Amniotic stem cell (primary cell): ENCODE measurements at places on chromosomes 13 and 19.

- DNase-seq = no peak
Measured at GRCh38 chr13:98990701-98991100, 12.8 kb upstream of the DOCK9 start.

DNA sequence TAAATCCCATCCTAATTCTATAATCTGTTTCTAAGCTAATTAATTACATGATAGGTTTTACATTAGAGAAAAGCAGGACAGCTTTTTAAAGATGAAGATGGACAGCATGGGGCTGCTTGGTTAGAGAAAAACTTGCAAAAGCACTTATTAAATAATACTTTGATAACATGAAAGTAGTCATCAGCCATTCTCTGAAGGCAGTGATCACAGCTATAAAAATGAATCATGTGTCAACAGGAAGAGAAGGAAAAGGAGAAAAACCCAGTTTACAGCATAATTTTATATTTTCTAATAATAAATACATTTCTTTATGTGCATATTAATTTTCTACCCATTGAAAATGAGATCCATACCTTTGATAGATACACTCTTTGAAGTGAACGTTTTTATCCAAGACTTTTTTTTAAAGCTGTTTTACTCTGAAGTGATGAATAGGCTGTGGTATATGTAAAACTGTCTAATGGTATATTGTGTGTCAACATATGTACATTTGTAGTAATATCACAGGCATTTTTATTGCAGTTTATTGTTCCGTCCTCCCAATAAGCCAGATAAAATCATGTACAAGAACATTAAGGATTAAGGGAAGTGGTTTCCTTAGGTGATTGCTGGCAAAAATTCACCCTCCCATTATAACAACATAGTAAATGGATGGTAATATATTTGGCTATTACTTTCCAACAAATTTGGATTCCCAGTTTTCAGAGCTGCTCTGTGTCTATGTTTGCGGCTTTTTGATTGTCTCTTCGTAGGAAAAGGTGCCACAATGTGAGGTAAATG lies 1.3 kb upstream of the KLF5 start:
- no peak for DNase-seq

DNA sequence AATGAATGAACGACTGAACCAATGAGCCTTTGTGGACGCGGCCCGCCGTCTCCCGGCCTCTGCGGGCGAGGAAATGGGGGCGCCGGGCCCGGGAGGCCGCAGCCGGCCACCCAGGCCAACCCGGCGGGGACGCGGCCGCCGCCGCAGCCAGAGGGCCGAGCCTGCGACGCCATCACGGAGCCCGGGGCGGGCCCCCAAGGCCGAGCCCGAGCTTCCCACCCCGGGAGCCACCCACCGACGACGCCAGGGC lies 216 bp downstream of the SUGP2 start:
- DNase-seq = no peak

DNA sequence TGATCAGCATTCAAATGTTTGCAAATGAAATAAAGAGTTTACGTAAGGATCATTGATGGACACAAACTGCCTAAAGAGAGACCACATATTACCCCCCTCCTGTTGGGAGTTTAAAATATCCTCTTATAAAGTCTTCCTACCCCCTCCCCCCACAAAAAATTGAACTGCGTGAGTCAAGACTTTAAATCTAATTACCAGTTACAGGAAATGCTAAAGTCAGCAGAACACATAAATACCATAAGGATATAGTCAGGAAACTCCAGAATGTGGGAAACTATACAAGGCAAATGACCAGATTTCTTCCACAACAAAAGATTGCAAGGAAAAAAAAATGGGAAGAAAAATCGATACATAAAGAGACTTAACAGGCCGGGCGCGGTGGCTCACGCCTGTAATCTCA lies 44.4 kb upstream of the FARP1 start:
- peak; percentile 30 for DNase-seq

GRCh38 chr13:100872761-100873160 lies 198.2 kb upstream of the TMTC4 start:
- DNase-seq = no peak

GRCh38 chr13:114142640-114143490 lies 10.4 kb upstream of the RASA3 start:
- no peak for DNase-seq

DNA sequence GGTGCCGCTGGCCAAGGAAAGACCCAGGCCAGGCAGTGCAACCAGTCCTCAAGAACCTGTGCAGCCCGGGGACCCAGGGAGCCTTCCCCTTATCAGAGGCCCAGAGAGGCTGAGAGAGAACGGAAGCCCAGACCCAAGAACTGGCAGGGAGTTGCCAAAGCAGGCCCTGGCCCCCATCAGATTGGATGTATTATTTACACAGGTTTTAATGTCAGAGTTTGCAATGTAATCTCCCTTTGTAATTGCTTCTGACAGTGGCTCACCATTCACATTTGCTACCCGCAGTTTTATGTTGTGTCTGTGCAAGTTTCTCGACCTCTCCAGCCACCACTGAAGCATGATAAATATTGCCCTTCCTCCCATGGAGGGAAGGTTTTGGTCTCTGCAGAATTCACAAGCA lies 660.9 kb downstream of the LIG4 start:
- DNase-seq = no peak

GRCh38 chr19:28489126-28489660 lies 723.8 kb downstream of the UQCRFS1 start:
- DNase-seq = no peak

DNA sequence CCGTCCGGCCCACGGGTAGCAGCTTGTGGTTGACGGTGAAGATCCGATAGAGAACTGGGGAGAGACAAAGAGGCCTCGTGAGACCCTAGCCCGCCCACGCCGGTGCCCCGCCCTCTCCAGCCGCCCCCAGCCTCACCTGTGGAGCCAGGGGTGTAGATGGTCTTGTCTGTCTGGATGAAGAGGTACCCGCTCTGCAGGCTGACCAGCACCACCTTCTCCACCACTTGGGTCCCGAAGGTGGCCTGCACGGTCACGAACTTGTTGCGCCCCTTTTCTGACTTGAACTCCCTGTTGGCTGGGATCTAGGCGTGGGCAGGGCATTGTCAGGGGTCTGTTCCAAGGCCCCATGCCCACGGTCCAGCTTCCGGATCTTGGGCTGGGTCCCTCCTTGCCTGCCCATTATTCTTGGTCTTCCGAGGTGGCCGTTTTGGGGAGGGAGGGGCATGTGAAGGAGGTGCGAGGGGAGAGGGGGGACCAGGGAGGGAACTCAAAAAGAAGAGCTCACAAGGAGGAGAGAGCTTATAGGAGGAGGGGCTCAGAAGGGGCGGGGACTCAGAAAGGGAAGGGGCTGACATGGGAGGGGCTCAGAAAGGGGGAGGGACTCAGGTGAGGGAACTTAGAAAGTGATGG lies 2.2 kb downstream of the C3 start:
- no peak for DNase-seq

DNA sequence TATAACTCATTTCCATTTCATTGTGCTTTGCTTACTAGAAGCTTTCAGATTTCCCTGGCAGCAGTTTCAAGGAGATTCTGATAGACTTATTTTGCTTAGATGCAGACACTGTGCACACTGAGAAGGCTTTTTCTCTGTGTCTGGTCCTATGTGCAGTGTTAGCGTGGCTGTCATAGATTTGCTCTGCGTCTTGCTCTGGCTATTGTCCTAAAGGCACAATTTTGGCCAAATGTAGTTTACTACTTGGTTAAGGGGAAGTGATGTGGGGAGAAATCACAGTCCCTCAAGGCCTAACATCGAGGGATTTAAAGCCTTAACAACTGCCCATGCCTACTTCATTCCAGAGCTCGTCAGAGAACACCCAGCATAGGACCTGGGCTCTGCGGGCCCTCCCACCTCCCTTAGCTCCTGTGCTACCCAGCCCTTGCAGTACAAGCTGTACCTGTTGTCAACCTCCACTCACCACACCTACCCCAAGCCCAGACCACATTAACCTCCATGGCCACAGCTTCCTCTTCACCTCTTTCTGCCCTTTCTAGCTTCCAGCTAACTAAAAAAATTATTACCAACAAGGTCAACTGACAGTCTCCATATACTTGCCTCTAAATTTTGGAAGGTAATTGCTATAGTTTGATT lies 38.9 kb upstream of the KATNAL1 start:
- DNase-seq = no peak

DNA sequence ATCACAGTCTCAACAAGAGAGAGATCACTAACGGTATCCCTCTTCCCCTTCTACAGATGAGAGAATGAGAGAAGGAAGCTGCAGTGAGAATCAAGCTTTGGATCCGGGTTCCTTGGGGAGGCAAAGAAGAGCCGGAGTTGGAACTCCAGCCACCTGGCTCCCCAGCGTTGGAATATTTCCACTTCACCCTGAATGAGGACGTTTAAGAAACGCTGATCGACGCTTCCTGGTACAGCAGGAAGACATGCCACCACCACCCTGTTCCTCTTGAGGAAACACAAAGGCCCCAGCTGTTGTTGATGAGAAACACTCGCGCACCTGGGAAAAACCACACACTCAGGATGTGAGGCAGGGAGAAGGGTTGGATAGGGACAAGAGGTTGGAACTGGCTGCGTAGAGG lies 11.3 kb upstream of the CACNG8 start:
- no peak for DNase-seq

DNA sequence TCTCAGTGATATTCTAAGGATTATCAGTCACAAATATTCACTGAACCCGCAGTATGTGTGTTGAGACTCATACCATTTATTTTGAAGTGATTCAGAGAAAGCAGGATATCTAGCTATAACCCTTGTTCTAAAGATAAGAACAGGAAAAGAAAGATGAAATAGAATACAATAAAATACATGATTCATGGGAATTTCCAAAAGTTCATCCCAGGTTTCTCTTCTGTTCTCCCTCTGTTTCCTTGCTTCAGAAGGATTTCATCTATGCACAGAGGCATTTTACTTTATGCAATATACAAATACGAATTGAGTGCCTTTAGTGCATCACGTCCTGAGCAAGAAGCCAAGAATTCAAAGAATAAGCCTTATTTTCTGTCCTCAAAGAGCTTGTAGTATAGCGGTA lies 274.4 kb upstream of the GPC6 start:
- no peak for DNase-seq

DNA sequence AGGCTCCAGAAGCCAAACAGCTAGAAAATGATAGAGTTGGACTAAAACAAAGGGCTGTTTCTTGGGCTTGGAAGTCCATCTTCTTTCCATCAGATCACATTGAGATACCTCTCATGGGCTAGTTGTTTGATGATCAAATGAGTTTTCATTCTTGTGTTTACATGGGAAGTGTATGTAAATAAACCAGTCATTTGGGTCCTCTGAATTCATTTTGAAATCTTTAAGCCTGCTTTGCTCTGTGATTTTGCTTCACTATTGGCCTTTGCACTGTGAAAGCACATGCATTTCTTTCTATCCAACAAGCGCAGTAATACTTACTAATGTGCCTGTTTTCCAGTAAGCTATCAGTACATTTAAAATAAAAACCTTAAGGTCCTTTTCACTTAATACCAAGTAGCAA lies 200.5 kb upstream of the IRS2 start:
- no peak for DNase-seq

DNA sequence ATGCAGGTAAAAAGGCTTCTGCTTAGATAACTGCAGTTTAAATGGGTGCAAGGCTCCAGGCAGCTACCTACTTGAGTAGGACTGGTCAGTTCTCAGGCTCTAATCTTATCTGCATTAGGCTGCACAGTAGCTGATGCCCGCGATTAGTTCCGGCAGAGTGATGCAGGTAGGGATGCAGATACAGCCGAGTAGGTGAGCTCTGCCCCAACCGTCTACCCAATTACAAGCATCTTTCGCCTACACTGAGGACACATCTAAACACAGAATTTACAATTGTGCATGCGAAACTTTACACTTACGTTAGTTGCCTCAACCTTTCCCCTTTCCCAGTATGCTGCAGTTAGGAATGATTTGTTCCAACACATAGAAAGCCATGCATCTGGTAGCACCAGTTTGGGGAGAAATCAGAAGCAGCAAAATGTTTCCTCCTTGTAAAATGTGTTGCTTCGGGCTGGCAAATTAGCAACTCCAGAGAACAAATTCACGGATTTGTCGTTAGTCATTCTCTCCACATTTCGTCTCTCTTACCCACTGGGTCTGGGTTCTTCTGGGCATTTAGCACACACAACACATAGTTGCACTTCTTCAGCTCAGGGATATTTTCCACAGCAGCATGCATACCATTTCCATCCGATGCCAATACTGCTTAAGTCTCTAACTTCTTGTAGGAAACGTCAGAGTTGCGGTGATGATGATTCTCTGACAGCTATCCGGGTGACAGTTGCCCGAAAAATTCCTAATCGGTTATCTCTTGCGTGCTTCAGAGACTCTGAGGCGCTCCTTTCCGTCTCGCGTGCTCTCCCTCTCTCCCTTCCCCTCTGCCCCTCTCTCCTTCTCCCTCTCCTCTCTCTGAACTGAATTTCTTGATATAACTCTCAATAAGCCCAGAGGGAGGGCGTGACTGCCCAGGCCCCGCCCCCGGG lies at the start of gene PCDH9:
Gene PCDH9, minus strand, starts transcription at position 856 of the 923 bp plus-strand sequence. CDS start 1,896 bp downstream, outside the sequence.
- no peak for DNase-seq

DNA sequence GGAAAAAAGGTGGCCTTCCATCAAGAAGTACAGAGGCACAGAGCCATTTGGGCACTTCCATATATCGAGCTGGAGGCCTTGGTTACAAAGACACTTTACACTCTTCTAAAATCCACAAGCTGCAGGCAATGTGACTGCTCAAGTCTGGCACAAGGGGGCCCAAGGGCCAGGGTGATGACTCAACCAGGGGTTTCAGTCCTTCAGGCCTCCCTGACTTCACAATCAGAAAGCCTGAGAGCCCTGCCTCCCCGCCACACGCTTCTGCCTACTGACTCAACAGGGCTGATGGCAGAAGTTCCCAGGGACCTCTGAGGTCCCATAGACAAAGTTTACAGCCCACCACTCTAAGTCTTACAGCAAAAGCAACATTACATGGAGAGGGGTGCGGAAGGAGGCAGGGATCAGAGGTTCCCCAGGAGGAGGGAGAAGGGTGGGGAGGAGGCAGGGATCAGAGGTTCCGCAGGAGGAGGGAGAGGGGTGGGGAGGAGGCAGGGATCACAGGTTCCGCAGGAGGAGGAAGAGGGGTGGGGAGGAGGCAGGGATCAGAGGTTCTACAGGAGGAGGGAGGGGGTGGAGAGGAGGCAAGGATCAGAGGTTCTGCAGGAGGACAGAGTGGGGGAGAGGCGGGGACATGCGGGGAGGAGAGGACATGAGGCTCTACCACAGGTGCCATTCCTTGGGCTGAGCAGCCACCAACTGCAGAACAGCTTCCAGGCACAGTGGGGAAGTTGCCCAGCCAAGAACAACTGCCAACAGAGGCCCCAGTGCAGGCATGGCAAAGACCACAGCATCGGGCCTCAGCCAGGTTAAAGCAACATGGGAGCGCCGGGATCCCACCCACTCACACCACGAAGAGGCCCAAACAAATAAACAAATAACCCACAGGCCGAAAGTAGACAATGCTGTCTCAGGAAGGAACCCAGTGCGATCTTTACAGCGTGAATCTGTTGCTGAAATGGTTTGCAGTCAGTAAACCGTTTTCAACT lies 52.0 kb downstream of the SLC7A1 start:
- DNase-seq = no peak
